T-helper 2 cell treated with Interferon-gamma antibody and Interleukin-4, amounts not matched to agents 100 ng/mL and 5 ng/mL, for 36 hours (primary cell): ENCODE measurements at places on chromosomes 2 and 18. TPM values are rescaled to one million over a fixed set of nuclear protein-coding genes. Genes with fewer than 3 reads are reported as not detected.

MAP3K19 gene
- not detected in 2 replicates for total RNA-seq

NLRC4 gene
- not detected in 2 replicates for total RNA-seq

SERPINB11 gene
- total RNA-seq: not detected in 2 replicates

LMAN1 gene
- total RNA-seq: 109 TPM in 2 replicates

TCF4 gene
- 2.9 and 4.5 TPM in 2 replicates for total RNA-seq

KCNK3 gene
- not detected in 2 replicates for total RNA-seq

CYTIP gene
- 195 and 203 TPM in 2 replicates for total RNA-seq

DYNC2LI1 gene
- total RNA-seq: 5.9 and 7.4 TPM in 2 replicates

ACVR1C gene
- total RNA-seq: 0.55 and 0.70 TPM in 2 replicates

GPR39 gene
- not detected in 2 replicates for total RNA-seq

SESTD1 gene
- 11.4 and 13.6 TPM in 2 replicates for total RNA-seq

C2orf72 gene
- total RNA-seq: 0.07 TPM in 1 of 2 replicates, not detected in the other

SLC35F6 gene
- 18.5 and 18.8 TPM in 2 replicates for total RNA-seq

SERPINB3 gene
- total RNA-seq: not detected in 2 replicates

MREG gene
- 7.1 and 9.0 TPM in 2 replicates for total RNA-seq

DCDC2C gene
- not detected in 2 replicates for total RNA-seq

SETBP1 gene
- total RNA-seq: 4.3 and 4.4 TPM in 2 replicates

CSRNP3 gene
- total RNA-seq: not detected in 2 replicates

MYCN gene
- total RNA-seq: 0.09 TPM in 1 of 2 replicates, not detected in the other

KCNE4 gene
- total RNA-seq: not detected in 2 replicates

ANKRD62 gene
- not detected in 2 replicates for total RNA-seq

LIMS2 gene
- total RNA-seq: 23.1 and 24.2 TPM in 2 replicates

RBM43 gene
- total RNA-seq: 3.9 and 4.2 TPM in 2 replicates

TTN gene
- 12.4 and 13.9 TPM in 2 replicates for total RNA-seq

OTX1 gene
- not detected in 2 replicates for total RNA-seq

NPPC gene
- total RNA-seq: not detected in 2 replicates

POTEI gene
- not detected in 2 replicates for total RNA-seq

HOXD13 gene
- total RNA-seq: not detected in 2 replicates

GMCL1 gene
- total RNA-seq: 32.4 and 34.8 TPM in 2 replicates

KLHL41 gene
- not detected in 2 replicates for total RNA-seq

CXCR4 gene
- 94.2 and 97.6 TPM in 2 replicates for total RNA-seq

SLC4A3 gene
- total RNA-seq: not detected in 2 replicates
